ENCODE measurements at places on chromosomes 7 and 10.

DNA sequence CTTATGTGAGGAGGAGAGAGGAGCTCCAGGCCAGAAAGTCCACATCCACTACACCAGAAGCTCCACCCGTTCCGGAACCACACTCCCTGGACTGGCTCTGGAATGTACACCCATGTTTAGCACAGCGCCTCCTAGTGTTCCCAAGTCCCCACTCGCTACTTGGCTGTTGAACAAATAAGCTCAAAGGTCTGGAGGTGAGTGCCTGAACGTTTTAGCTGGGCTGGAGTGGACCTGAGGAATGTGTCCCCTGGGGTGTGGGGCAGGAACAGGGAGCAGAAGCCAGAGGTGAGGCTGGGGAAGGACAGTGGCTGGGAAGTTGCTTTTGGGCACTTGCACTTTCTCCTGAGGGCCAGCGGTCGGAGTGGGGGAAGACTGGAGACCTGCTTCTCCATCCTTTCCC, 164.1 kb upstream of the CDCA7L start:
- DNase-seq = no peak

DNA sequence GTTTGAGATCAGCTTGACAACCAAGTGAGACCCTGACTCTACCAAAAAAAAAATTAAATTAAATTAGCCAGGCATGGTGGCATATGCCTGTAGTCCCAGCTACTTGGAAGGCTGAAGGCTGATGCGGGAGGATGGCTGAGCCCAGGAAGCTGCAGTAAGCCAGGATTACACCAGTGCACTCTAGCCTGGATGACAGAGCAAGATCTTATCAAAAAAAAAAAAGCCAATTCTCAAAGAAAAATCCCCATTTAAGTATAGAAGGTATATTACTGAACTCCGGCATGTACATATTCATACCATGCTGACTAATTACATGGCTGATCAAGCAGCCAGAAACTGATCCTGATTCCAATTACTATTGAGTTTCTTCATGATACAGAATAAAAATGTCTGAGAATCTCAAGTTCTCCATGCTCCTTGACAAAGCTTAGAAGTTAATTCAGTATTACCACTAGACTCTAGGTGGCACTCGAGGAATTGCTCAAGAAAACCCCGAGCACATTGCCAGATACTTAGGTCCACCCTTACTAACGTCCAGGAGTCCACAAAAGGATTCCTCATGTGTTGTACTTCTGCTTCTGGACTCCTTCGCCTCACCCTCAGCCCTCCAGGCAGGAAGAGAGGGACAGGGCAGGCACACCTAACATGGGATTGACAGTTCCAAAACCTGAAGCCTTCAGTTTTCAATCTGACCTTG, 148.9 kb downstream of the PARD3 start:
- DNase-seq = no peak

GRCh38 chr7:52146871-52147634, 830.4 kb upstream of the COBL start:
- DNase-seq = no peak

DNA sequence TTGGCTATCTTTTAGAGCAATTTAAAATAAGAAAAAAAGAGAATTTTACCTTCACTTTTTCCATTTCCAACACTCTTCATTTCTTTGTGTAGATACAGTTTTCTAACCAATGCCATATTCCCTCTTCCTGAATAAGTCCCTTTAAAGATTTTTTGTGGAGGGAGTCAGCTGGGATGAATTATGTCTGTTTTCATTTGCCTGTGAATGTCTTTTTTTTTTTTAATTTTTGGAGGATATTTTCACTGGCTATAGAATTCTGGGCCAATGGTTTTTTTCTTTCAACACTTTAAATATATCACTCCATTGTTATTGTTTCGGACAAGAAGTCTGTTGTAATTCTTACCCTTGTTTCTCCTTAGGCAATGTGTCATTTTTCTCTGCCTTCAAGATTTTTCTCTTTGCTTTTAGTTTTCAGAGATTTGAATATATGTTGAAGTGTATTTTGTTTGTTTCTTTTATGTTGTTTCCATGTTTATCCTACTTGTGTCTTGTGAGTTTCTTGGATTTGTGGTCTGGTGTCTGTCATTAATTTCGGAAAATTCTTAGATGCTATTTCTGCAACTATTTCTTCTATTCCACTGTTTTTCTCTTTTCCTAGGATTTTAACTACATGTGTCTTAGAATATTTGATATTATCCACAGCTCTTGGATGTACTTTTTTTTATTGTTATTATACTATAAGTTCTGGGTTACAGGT, 20.0 kb upstream of the CXCL12 start:
- no peak for DNase-seq

GRCh38 chr10:112848228-112848627, 101.8 kb upstream of the TCF7L2 start:
- DNase-seq = no peak

DNA sequence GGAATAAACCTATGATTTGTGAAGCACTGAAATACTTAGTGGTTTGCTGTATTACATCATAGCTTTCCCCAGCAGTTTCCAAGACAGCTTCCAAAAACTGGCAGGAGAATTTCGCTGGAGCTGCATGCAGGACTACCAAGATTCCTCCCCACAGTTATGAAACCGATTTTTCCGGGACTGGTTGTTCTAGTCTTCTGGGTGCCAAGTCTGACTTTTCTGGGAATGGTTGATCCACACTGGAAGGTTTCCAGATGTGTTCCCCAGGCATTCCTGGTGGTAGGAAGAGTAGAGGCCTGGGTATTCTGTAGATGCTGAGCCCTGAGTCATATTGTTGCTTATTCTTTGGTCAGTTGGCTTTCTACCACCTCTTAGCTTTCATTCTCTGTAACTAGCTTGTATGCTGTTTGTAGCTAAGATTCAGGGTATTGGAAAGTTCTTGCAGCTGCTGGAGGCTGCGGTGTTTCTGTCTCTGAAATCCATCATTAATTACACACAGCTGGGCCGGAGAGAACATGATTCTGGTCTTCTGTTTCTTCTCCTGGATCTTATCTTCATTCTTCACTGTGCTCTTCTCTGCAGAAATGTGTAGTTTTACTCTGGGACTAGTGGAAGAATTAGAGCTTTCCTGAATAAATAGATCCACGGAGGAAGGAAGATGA, 6.3 kb downstream of the ABCC2 start:
- peak; percentile 73 for DNase-seq

GRCh38 chr7:73451780-73452398, 18.3 kb downstream of the FZD9 start:
- DNase-seq = no peak

GRCh38 chr7:105805447-105806019, 70.9 kb downstream of the ATXN7L1 start:
- no peak for DNase-seq

GRCh38 chr10:102796407-102797176, 40.6 kb downstream of the CYP17A1 start:
- DNase-seq = peak; percentile 96

- DNase-seq = no peak
Observed at GRCh38 chr7:47197486-47197885, 384.4 kb downstream of the TNS3 start.

GRCh38 chr10:126387041-126387921, 996 bp downstream of the ADAM12 start:
- DNase-seq = peak; percentile 85

DNA sequence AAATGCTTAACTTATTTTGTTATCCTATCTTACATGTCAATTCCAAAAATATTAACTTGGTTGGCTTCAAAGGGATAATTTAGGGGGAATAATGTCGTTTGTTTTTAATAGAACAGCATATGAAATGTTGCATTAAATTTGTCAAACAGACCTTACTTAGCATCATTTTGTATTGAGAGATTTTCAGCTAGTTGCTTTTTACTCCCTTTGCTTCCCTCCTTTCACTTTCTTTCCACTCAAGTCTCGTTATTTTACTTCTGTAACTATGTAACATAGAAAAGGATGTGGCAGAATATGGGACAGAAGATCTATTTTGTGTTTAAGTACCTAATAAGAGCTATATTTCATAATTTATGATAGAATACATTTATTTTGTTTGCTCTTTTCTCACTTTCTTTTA, 2.6 kb downstream of the PHYHIPL start:
- DNase-seq = no peak

GRCh38 chr10:125005312-125006187, 63.6 kb downstream of the ZRANB1 start:
- DNase-seq = no peak

GRCh38 chr10:59098831-59099452, 77.5 kb upstream of the PHYHIPL start:
- DNase-seq = no peak

- no peak for DNase-seq
Observed at GRCh38 chr7:127828843-127829500, 177.0 kb downstream of the SND1 start.

- DNase-seq = no peak
Observed at GRCh38 chr10:96334616-96335526, 23.9 kb downstream of the OPALIN start.

GRCh38 chr7:27608776-27609495, 53.7 kb downstream of the HIBADH start:
- no peak for DNase-seq

GRCh38 chr7:159140170-159140910, 4.3 kb downstream of the VIPR2 start:
- DNase-seq = peak; percentile 43

DNA sequence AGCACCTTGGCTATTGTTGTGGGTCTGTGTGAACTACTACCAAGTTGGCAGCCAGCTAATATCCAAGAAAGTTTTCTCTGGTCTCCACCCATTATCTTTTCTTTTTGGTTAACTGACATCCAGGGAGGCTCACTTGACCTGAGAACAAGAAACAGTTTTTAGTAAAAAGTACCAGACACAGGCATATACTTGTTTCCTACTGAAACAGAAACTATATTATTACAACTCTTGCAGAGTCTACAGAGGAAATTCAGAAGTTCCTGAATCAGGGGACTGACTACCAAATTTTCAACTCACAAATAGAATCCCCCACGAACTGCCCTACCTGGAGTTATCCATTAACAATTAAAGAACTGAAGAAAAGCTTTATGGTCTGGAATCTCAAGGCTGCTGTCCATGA, 168.9 kb downstream of the KCND2 start:
- no peak for DNase-seq

DNA sequence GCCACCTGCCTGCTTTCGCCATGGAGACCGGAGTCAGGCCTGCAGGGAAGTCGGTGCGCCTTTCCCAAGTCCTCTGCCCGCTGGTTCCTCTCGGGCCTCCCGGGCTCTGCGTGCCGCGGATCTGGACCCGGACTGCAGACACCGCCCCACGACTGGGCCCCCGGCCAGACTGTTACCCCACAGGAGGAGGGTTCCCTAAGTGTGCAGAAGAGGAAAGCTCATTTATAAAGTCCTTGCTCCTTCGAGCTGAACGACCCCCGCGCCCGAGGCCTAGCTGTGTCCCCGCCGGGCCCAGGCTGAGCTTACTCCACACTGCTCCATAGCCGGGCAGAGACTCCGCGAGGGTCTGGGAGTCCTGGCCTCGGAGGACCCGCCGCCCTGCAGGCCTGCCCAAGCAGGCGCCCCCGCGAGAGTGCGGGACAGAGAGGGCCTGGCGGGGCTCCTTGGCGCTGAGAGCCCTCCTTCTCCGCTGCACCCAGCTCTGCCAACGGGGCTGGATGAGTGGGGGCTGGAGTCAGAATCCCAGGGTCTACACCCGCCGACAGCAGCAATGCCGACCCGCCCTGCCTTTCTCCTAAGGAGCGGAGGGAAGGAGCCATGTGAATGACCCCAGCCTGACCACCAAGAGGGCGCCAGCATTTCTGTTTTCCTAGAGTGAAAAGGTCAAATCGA, 8.3 kb downstream of the EN2 start:
- DNase-seq = no peak

DNA sequence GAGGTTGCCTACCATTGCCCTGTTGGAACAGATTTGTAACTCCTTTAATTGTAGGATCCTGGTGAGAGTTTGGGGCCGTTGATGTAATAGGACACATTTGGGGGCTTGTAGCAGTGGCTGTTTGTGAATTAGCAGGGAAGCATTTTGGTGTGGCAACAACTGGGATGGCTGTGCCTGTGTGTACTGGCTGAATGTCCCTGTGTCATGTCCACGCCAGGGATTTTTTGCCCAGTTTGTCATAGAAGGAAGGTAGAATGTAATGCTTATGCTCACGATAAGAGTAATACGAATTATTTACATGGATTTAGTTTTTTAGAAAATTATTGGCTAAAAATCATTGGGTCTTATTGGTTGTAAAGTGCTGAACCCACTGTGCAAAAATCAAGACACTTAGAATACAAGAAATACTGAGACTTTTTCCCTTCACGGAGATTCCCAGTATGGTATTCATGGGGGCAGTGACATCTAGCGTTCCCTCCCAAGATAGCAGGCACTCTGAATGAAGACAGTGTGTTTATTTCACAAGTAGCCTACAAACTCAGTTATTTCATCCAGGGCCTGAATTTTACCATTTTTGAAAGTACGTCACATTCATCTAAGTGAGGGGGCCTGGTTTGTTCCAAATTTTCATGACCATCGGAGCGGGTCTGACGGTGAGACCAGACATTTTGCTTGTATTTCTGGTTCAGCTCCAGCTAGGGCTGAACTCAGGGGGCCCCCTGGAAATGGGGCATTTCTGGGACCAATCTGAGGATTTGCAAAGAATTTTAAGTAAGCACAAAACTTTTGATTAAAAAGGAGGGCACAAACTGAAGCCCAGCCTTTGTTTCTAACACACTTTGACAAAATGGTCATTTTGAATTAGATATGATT, 74.7 kb downstream of the CACNB2 start:
- DNase-seq = no peak

DNA sequence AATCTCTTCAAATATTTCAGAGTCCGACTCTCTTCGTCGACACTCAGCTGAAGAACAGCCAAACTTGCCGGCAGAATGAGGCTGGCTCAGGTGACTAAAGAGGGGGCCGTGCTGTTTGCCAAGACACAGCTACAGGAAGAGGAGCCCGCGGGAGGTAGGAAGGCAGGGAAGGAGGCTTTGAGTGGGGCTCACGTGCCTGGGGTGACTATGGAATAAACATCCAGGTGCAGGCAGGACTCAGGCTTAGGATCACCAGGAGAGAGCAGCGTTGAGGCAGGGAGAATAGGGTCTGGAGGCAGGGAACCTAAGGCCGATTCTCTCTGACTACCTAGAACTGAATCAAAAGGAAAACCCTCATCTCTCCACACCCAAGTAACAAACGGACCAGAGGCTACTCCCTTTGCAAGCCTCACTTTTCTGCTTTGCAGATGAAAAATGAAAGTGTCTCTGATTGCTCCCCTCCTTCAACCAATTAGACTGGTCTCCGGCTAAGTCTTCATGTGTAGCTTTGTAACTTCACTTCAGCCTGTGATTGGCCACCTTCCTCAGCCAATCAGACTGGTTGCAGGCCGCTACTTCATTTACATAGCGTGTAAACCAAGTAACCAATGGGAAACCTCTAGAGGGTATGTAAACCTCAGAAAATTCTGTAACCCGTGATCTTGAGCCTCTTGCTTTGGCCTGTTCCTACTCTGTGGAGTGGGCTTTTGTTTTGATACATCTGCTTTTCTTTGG, 19.7 kb upstream of the BNIP3 start:
- no peak for DNase-seq

- DNase-seq = peak; percentile 71
Observed at GRCh38 chr10:3570855-3571266, 214.1 kb downstream of the KLF6 start.

GRCh38 chr7:49127359-49127913, 203.1 kb downstream of the CDC14C start:
- no peak for DNase-seq

GRCh38 chr7:129187681-129188371, 607 bp upstream of the SMO start:
- no peak for DNase-seq
